HCT116 (cell line): ENCODE measurements at places on chromosomes 13 and 19. TPM values are rescaled to one million over a fixed set of nuclear protein-coding genes. Genes with fewer than 3 reads are reported as not detected.

GRCh38 chr13:80361883-80362327, 21.0 kb upstream of the SPRY2 start:
- H3K27ac ChIP-seq = no peak overlapping the region
- DNase-seq = no peak
- no peaks in the 10 kb centered on the region for H3K27me3 ChIP-seq
- H3K36me3 ChIP-seq = no peaks in the 10 kb centered on the region
- no peak overlapping the region for H3K4me3 ChIP-seq

- no peak overlapping the region for H3K4me3 ChIP-seq
- DNase-seq = no peak
- H3K27ac ChIP-seq = no peak overlapping the region
- no peaks in the 10 kb centered on the region for H3K4me1 ChIP-seq
- H3K36me3 ChIP-seq = peaks cover 7% of the 10 kb centered on the region; the same call in 1 of the 2 replicates
Measured at GRCh38 chr13:99367663-99368448, 60.7 kb upstream of the GPR183 start.

MYDGF gene
- 110 TPM for total RNA-seq

GRCh38 chr19:10339380-10339960, at the start of gene ICAM3:
ICAM3 (minus strand) TSS chr19:10339624; CDS start chr19:10339614, 10 bp downstream.
- no peak for DNase-seq
- H3K36me3 ChIP-seq = no peaks in the 10 kb centered on the region
- no peaks in the 10 kb centered on the region for H3K27me3 ChIP-seq
- no peak within 1 kb of the TSS for H3K27ac ChIP-seq

CASP14 gene
- not detected for total RNA-seq
